Cerebellum (tissue), 4 donors: ENCODE measurements at places on chromosomes 12 and 14.

- DNase-seq = no peak
Observed at GRCh38 chr12:24414480-24414879, 465.0 kb upstream of the SOX5 start.

GRCh38 chr12:13173012-13173932 is 23.3 kb upstream of the EMP1 start:
- no peak for DNase-seq

- DNase-seq = no peak
Observed at GRCh38 chr12:131672311-131672940, 38.5 kb upstream of the SFSWAP start.

GRCh38 chr12:114945351-114945750 is 261.4 kb upstream of the TBX3 start:
- DNase-seq = no peak

DNA sequence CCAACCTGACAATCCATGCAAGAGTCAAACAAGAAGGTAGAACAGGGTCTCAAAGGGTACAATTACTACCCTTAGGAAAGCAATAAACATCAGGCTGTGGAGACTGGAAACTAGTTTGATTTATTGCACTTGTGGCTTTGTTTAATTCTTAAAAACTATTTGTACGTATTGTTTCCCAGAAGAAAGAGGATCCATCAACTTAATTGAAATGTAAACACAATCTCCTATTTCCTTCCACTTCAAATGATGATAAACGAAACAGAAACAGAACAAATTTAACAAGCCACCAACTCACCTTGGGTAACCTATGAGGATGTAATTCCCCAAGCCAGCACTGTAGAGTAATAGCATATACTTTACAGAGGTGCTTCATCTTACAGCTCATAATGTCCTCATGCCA is 8.0 kb downstream of the STXBP6 start:
- no peak for DNase-seq
